Urinary bladder (tissue), 4 donors: ENCODE measurements at places on chromosomes 16 and 17. TPM values are rescaled to one million over a fixed set of nuclear protein-coding genes. Genes with fewer than 3 reads are reported as not detected.

KRTAP16-1 gene
- polyA plus RNA-seq = not detected

SLFN13 gene
- polyA plus RNA-seq = 2.1 TPM

CCL5 gene
- 4.8 TPM for polyA plus RNA-seq

ALKBH5 gene
- polyA plus RNA-seq = 83.8 TPM

TM4SF5 gene
- 0.18 TPM for polyA plus RNA-seq

HBA2 gene
- polyA plus RNA-seq = 22.6 TPM

C17orf113 gene
- 1.5 TPM for polyA plus RNA-seq

SNAI3 gene
- polyA plus RNA-seq = 0.82 TPM

FA2H gene
- polyA plus RNA-seq = 2.7 TPM

RNF112 gene
- 17.4 TPM for polyA plus RNA-seq

PIMREG gene
- polyA plus RNA-seq = 0.41 TPM

SLC16A11 gene
- 1.5 TPM for polyA plus RNA-seq

ZNF778 gene
- polyA plus RNA-seq = 5.1 TPM

PMFBP1 gene
- 0.84 TPM for polyA plus RNA-seq

LRRC46 gene
- 0.30 TPM for polyA plus RNA-seq

DNAAF8 gene
- 1.3 TPM for polyA plus RNA-seq

DNA sequence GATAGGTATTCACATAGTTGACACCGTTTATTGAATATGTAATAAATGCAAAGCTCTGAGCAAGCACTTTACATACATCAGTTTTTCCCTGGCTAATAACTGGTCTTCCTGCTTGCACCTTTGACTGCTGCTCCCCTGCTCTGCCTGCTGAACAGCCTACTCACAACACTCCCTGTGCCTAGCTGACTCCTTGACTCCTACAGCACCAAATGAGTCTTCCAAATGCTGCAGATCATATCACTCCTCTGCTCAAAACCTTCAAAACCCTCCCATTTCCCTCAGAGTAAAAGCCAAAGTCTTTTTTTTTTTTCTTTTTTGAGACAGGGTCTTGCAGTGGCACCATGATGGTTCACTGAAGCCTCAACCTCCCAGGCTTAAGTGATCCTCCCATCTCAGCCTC, 18.5 kb downstream of the EFCAB3 start:
- no peak for DNase-seq

GRCh38 chr17:77690271-77691161, 268.0 kb upstream of the TNRC6C start:
- DNase-seq = peak; percentile 31

GRCh38 chr16:64830653-64831052, 291.2 kb downstream of the CDH11 start:
- DNase-seq = no peak

DNA sequence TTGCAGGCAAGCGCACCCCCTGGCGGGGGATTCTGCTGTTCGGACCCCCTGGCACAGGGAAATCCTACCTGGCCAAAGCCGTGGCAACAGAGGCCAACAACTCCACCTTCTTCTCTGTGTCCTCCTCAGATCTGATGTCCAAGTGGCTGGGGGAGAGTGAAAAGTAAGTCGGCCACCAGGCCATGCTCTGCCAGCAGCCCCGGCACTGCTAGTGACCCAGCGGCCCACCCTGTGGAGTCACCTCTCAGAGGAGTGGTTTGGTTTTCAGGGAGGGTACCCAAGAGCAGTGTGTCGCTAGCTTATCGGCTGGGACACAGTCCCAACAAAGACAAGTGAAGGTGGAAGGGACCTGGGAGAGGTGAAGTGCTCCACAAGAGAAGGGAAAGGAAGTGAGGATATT, 8.2 kb downstream of the VPS4A start:
- DNase-seq = no peak

GRCh38 chr17:21814776-21815175, 122.5 kb downstream of the KCNJ18 start:
- DNase-seq = no peak

- DNase-seq = no peak
These were observed 58.8 kb downstream of the MYO18A start for GRCh38 chr17:29121442-29121841.

DNA sequence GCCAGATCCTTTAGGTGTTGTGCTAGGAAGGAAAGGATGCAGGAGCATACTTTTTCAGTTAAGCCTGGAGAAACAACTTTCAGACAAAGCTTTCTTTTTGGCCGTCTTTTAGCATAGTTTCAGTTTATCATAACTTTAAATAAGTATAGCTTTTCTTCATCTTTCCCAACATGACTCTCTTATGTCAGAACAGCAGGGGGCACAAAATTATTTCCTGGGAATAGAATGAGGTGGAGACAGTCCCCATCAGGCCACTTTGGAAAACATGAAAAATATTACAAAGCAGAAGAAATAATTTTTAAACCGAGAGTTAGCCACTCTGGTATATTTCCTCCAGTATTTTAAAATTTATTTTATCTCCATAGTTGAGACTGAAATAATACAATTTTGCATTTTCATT, 387.6 kb downstream of the HAPSTR1 start:
- no peak for DNase-seq

- DNase-seq = no peak
These were observed 6.7 kb downstream of the USP7 start for GRCh38 chr16:8957063-8957397.

GRCh38 chr16:35207059-35207999, 1747.9 kb downstream of the TP53TG3F start:
- DNase-seq = no peak

DNA sequence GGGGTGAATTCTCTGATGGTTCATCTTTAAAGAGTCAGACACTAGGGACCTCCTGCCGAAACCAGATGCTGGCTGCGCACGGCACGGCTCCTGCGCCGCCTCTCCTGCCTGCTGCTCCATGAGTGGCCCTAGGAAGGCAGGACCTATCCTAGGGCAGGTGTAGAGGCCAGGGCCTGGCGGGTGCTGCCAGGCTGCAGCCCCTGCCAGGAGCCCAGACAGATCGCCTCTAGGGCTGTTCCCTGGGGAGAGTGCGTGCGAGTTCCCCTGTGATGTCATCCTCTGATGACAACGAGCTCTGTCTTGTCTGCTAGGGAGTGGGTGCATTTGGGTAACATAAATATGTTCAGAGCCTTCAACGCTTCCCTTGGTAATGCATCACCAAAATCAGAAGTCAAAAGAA, 23.9 kb downstream of the SLC38A10 start:
- no peak for DNase-seq

GRCh38 chr17:42459801-42460281, 1.2 kb downstream of the ATP6V0A1 start:
- no peak for DNase-seq

GRCh38 chr16:21156767-21157467, 1.6 kb upstream of the LDAF1 start:
- no peak for DNase-seq

- DNase-seq = no peak
These were observed 62.4 kb downstream of the SOX9 start for GRCh38 chr17:72183194-72183685.

DNA sequence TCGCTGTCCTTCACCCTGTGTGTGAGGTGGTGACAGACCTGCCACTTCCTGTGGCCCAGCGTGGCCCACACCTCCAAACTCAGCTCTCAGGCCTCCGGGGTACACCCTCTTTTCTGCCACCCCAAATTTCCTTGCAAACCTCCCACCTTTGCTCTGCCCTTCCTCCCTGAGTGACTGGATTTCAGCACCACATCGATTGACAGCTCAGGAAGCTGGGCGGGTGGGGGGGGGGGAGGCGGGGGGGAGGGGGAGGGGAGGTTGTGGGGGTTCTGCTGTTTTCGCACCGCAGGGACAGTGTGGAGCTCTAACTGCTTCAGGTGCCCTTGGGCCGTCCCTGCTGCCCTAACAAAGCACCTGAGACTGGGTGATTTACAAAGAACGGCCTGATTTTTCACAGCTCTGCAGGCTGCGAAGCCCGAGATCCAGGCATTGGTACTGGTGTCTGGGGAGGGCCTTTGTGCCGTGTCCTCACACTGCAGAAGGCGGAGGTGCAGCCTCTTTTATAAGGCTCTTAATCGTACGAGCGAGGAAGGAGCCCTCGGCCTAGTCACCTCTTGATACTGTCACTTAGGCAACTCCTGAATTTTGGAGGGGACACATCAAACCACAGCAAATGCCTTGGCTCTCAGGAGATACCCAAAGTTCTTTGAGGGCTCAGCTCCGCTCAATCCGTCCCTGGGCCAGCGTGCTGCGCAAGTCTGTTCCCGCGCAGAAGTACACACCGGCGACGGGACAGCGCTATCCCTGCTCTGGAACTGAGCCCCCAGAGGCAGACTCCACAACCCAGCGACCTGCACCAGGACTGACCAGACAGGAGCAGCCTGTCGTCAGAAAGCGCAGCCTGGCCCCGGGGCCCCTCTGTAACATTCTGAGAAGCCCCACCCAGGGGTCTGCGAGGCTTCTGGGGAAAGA, 3.6 kb downstream of the NDUFAF8 start:
- DNase-seq = no peak

DNA sequence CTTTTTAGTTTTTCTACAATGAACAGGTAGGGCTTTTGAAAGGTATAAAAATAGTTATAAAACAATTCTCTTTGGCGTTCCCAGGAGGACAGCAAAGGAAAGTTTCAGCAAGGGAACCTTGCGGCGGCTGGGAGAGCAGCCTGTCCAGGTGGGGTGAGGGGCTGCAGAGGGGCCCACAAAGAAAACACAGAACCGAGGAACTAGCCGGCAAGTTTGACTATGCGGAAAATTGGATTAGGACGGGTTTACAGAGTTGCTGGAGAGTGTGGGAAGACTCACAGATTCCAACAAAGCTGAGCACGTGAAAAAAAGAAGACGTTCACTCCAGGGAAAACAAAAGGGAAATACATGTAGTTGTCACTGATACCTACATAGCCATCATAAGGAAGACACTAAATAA, 40.2 kb upstream of the METTL16 start:
- DNase-seq = no peak

DNA sequence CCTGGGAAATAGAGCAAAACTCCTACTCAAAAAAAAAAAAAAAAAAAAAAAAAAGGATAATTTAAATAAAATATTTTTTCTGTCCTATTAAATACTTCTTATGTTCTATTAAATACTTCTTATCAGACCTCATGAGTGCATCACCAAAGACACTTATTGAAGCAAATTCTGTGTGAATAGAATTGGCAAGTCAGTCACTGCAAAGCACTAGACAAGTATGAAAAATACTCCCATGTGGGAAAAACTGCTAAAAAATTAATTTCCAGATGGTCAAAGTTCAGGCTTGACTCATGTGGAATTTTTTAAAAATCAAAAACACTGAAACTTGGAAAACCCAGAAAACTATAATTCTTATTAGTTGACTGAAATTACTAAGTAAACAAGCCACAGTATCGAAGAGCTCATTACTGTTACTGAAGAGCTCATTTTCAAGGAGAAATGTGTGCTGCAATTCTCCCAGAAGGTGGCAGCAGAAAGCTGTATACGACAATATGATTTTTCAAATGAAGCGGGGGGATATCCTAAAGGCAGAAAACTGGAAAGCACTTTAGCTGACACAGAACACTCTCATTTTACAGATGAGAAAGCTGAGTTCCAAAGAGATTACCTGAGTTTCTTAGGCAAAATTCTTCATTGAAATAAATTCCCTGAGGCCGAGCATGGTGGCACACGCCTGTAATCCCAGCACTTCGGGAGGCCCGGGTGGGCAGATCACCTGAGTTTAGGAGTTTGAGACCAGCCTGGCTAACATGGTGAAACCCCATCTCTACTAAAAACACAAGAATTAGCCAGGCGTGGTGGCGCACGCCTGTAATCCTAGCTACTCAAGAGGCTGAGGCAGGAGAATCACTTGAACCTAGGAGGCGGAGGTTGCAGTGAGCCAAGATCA, 15.9 kb upstream of the FBXO47 start:
- no peak for DNase-seq

- DNase-seq = no peak
These were observed 5.3 kb upstream of the KRT37 start for GRCh38 chr17:41429667-41430066.

- DNase-seq = no peak
These were observed 50.2 kb downstream of the CYTH1 start for GRCh38 chr17:78731904-78732303.

- no peak for DNase-seq
These were observed 5.3 kb upstream of the CHST5 start for GRCh38 chr16:75541236-75541635.

DNA sequence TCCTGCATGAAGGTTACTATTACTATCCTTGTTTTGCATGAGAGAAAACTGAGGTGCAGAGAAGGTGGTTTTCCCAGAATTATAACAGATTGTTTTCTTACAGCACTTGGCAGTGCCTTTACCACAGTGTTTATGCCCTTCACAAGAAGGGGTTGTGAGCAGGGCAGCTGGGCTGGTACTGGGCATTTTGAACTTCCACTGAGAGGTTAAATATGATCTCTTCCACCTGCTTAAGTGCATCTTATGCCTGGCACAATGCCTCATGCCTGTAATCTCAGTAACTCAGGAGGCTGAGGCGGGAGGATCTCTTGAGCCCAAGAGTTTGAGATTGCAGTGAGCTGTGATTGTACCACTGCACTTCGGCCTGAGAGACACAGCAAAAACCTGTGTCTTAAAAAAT, 36.2 kb downstream of the NDE1 start:
- DNase-seq = no peak

DNA sequence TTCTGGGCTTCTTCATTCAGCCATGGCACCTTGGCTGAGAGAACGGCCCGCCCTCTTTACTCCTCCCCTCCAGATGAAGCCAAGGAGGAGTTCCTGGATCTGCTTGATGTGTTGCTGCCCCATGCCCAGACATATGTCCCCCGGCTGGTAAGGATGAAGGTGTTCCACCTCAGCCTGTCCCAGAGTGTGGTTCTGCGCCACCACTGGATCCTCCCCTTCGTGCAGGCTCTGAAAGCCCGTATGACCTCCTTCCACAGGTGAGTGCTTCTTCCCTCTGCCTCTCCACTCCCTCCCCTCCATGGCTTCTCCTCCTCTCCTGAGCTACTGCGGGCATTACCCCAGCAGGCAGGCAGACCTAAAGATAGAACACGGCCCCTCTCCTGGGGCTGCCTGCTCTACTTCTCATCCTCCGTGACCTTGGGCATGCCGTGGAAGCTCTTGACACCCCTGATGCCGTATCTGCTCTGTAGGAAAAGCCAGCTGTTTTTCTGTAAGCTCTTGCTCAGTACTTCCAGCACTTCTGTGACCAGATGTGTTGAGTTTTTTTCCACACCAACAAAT, 8.7 kb downstream of the USB1 start:
- DNase-seq = no peak

- DNase-seq = no peak
These were observed 534 bp downstream of the GPATCH8 start for GRCh38 chr17:44502598-44503146.

- no peak for DNase-seq
These were observed 10.0 kb upstream of the C1QTNF8 start for GRCh38 chr16:1105888-1106620.

DNA sequence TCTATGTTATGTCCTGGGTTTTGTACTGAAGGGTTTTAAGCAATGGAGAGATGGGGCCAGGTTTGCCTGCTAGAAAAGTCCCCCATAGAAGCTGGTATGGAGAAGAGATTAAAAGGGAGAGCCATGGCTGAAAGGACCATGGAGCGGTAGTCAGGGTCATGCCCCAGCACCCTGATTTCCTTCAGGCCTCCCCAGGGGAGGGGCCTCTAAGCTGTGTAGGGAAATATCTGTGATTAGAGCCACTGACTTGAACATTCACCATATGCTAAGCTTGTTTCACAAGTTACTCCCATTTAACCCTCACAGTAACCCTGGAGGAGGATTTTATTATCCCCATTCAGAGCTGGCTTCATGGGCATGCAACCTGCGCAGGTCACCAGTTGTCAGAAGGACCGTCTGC, 3.8 kb upstream of the ATP2A3 start:
- no peak for DNase-seq
